Activated CD4-positive, CD25-positive, alpha-beta regulatory T cell treated with anti-CD3 and anti-CD28 coated beads, Interleukin-2, amount 50 U/mL, for 24 hours (primary cell): ENCODE measurements at places on chromosomes 13 and 19.

GRCh38 chr19:5822181-5822844 is 17.2 kb downstream of the FUT6 start:
- ATAC-seq, result no peak

DNA sequence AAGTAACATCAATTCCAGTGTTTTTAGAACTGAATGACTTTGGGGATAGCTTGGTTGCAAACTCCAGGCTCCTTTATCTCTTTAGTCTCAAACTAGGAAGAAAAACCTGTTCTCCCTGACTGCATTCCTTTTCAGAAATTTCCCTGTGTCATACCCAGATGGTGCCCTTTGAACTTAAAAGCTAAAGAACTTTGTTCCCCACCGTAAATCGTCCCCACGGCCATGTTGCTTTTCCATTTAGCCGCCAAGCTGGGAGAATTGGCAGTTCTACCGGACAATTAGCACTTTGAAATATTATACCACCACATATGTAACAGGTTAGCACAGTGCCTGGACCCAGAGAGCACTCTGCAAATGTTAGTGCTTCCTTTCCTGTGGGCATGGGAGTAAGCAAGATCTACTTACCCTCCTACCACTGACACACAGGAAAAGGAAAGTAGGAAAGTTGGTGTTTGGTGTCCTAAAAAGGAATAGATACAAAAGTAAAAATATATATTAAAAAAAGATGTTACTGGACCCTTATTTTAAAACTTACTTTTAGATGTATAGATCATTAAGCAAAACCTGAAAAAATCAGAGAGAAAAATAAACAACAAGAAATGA is 191.9 kb upstream of the MIR17HG start:
- no peak for ATAC-seq

- ATAC-seq, result peak; percentile 54
These were observed 13.9 kb downstream of the APLP1 start for GRCh38 chr19:35882114-35882832.

DNA sequence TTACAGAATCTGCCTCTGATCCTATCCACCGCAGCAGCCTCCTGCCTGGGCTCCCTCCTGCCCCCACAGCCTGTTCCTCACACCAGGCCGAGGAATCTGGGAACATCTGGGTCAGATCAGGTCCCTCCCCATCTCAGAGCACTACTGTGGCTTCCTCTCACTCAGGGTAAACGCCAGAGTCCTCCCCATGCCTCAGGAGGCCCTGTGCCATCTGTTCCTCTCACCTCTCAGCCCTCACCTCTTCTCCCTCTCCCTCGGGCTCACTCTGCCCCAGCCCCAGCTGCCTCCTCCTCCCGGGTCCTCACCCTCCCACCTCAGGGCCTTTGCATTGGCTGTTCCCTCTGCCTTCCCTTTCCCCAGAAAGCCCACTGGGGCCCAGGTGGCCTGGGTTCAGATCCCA is 18.2 kb downstream of the FCGBP start:
- no peak for ATAC-seq

DNA sequence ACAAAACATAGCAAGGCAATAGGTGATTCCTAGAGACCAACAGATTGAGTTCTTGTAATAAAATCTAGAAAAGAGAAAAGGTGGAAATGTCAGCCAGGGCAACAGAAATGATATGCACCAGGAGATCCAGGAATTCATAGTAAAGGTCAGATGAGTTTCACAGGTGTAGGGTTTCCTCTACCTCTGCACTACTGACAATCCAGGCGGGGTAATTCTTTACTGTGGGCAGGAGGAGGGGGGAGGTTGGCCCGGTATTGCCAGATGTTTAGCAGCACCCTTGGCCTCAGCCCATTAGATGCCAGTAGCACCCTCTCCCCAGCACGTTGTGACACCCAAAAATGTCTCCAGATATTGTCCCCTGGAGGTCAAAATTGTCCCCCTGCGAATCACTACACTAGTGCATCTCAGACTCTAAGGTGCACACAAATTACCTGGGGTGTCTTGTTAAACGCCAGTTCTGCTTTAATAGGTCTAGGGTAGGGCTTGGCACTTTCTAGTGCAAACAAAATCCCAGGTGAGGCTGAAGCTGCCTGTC is 3.5 kb upstream of the UBAC2 start:
- ATAC-seq, result no peak

DNA sequence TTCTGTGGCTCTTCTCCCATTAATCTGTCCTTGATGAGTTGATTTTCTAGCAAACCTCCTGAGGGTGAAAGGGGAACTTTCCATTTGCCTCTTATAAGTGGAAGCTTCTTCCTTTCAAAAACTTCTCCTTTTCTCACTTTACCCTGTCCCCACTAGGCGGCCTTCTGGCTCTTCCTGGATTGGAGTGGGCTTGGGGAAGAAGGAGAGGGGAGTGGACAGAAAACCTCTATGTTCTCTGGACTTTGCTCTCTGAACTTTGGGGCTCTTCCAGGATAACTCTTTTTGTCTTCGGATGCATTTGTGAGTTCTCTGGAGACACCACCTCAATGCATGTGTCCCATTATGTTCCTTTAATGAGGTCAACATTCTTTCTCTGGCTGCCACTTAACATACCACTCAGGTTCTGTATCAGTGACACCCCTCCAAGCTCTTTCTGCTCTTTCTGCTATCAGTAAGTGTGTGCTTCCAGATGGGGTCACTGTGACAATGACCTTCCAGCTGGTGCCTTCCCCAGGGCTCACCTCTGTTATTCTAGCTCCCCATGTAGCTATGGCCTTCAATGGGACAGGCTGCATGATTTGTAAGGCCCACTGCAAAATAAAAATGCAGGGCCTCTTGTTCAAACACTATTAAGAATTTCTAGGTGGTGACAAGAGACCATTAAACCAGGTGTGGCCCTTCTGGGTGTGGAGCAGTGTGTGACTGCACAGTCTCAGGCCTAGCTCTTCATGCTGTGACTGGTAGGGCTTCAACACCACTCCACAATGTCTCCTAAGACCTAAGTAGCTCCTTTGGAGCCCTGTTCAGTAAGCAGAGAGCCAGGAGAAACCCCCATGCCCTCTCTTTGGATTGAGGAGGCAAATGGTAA is 389.2 kb downstream of the EFNB2 start:
- ATAC-seq, result no peak

GRCh38 chr13:102708211-102708610 is 13.4 kb upstream of the METTL21C start:
- ATAC-seq, result no peak

- ATAC-seq, result peak; percentile 56
These were observed 5.7 kb downstream of the COMP start for GRCh38 chr19:18785179-18786124.

- no peak for ATAC-seq
These were observed 2.2 kb downstream of the MADCAM1 start for GRCh38 chr19:498511-498891.

DNA sequence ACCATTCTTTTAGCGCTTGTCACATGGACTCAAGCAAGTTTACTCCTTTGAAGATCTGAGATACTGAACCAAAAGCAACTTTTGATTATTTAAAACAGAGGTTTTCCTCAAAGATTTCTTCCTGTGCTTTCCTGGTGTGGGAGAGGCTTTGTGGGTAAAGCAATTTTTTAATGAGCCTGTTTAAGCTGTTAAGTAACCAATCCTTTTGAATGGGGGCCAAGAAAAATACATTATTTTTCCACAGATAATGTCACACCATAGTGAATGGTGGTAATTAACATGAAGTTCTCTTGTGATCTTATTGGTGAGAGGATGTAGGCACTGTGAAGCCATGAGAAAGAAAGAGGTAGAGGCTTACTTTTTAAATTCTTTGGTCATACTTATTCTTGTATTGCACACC is 55.8 kb upstream of the OBI1 start:
- no peak for ATAC-seq

GRCh38 chr13:110812869-110813645 is 99.6 kb downstream of the ING1 start:
- no peak for ATAC-seq
